ENCODE measurements at places on chromosomes 7 and 10. TPM values are rescaled to one million over a fixed set of nuclear protein-coding genes. Genes with fewer than 3 reads are reported as not detected.

GRCh38 chr7:29248713-29249382 lies 54.3 kb downstream of the CHN2 start:
- no peak for DNase-seq

DNA sequence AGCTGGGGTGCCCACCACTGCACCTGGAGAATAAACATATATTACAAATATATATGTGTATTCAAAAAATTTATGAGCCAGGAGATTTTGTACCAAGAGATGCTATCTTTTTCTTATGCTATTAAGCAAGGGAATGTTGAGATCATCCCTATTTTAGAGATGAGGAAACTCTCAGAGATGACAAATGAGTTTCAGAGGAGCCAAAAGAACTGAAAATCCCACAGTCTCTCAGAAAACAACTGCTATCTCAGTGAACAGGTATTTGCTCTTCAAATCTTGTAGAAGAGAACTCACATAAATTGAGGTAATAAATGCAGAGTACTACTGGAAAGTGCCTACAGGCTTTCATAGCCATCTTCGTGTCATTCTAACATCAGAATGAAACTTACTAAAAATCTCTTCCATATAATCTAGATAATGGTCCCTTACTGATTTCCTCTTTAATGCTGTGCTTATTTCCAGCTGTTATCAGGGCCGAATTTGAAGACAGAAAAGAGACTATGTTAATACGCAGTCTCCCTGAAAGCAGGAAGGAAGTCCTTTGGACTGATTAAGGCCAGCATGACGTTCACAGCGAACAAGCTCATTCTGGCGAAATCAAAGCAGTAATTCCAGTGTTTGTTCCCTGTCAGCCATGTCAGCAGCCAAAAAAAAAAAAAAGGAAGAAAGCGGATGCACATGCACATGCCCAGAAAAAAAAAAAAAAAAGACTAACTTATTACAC lies 29.4 kb upstream of the ANAPC16 start:
- DNase-seq = no peak

DNA sequence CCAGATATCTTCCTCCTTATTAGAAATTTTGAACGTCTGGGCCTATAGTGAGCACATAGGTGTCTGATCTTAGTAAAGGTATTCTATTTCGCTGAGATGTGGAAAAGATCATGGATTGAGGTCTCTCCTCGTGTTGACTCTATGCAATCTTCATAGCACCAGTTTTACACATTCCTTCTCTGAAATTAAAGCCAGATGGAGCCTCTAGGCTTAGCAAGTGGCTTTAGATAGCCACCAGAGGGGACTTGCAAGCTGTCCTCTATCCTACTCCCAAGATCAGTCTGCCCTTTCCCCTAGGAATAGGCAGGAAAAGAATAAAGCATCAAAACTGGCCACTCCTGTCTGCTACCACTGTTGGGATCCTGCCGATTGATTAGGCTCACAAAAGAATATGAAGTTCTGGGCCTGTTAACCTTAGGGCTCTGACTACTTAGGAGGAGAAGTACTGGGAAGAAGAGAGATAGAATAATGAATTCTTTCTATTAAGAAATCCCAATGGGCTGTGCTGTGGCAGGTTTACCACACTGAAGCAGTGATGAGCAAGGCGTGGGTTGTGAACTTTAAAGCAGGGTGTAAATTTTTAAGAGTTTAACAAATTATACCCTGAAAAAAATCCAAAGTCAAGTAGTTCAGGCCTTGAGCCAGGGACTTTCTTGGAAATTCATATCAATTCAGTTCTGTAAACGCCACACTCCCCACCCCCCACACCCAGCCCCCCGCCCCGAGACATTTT lies 2.2 kb upstream of the STRIP2 start:
- DNase-seq = no peak

GRCh38 chr10:102133373-102134195 lies 744 bp downstream of the PPRC1 start:
- peak; percentile 92 for DNase-seq

DNA sequence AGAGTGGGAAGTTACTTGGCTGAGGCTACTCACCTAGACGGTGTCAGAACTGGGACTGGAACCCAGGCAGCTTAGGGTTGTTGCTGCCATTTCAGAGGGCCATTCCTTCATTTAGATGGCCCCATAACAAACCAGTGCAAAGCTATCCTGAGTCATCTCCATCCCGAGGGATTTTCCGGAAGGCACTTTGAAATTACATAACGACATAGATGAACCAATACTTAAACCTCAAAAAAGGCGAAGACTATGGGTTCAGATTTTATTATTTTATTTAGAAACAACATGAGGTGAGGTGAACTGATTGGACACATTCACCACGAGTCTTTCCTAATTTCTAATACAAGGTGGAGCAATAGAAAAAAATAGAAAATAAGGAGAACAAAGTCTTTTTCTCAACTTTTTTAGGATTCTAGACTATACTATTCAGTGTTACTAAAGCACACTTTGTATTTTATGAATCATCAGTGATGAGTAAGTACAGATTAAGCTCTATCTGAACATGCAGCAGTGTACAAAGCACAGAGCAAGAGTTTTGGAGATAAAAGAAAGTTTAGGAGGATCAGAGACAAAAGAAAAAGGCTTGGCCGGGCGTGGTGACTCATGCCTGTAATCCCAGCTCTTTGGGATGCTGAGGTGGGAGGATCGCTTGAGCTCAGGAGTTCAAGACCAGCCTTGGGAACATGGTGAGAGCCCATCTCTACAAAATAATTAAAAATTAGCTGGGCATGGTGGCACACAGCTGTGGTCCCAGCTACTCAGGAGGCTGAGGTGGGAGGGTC lies 79.5 kb upstream of the SVIL start:
- DNase-seq = peak; percentile 85

DNA sequence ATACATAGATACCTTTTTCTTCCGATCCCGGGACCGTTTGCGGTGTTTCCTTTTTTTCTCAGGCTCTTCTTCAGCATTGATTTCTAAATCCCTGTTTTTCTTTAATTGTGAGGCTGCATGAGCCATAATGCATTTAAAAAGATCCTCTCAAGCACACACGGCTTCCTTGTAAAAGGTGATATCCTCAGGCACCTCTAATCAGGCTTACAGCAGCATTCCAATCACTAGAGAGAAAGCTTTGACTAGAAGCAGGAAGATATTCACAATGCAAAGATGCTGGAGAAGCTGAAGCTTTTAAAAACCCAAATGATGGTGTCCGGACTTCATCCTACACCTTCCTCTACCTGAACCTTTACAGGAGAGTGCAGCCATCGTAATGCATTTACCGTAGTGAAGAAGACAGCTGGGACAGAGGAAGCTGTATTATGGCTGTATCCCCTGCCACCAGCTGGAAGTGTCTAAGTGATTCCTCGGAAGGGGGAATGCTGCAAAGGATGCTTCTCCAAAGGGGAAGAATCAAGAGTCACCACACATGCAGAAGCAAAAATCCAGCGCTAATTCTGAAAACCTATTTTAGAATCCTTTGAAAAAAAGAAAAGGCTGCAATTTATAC lies at the start of gene ANK3:
Gene ANK3, minus strand, starts transcription at position 463 of the 613 bp plus-strand sequence. Its CDS starts 337 bp downstream, at position 126.
- DNase-seq = no peak

- DNase-seq = no peak
These were observed 75.5 kb downstream of the ARHGAP22 start for GRCh38 chr10:48529331-48529730.

DNA sequence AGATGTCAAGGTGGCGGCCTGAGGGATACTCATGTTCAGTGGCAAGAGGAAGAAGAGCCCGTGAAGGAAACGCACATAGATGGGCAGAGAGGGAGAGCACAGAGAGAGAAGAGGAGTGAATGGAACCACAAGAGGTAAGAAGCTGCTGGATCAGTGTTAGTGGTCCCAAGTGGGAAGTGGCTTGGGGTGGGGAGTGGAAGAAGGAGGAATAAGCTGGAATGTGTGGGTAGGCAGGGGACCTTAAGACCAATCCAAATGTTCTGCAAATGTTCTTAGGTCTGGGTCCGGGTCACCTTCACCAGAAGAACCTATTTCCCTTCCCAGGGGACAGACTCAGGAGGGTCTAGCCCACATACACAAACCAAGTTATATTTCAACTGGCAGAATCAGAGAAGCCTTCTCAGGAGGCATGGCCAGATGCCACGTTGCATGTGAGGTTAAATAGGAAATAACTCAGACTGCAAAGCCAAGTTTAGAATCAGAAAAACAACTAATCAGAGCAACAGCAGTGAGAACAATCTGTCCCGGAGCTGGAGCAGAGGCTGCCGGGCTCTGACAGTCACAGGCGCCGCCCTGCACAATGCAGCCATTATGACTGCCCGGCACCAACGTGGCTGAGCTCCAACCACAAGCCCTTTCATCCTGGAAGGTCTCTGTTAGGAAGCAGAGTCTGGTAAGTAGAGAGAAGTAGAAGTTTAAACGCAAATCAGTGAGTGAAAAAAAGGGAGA lies 78.6 kb upstream of the ARMC3 start:
- peak; percentile 44 for DNase-seq

DNA sequence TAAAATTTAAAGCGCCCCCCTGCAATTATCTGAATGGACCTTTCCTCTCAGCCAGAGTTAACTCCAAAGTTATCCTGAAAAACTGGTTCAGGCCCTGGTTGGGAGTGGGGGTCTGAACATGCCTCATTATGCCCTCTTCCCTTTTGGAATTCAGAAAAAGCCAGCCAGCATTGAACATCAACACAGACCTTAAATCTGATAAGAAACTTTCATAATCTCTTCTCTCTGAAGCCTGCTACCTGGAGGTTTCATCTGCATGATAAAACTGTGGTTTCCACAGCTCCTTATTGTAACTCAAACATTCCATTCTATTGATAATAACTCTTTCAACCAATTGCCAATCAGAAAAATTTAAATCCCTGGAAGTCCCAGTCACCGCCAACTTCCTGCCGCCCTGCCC lies 133.3 kb downstream of the ARL4A start:
- no peak for DNase-seq

DNA sequence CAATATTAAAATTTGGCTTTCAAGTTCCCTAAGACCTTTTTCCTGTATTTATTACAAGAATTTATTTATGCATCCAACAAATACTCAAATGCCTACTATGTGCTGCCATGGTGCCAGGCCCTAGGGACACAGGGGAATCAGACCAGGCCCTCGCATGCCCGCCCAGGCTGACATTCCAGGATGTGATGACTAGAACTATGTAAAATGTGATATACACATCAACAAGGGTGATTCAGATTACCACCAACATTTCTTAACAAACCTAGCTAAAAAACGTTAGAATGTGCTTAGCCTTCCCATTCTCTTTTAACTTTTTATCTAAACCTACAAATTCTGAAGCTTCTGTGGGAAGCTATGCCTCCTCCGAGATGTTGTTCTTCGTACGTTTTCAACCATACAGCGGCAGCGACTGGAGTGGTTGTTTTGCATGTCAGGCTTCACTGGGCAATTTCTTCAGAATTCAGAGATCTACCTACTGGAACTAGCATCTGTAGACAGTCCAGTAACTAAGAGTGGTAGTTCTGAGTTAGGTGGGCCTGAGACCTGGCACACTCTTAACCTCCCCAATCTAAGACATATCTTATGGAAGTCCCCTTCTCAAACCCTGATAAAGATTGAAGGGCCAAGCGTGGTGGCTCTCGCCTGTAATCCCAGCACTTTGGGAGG lies 22.1 kb downstream of the GNA12 start:
- DNase-seq = peak; percentile 93

The CPA4 gene
- 28.2 TPM for total RNA-seq

The OR2A1 gene
- 0.36 TPM for total RNA-seq

GRCh38 chr10:15469111-15469510 lies 98.0 kb upstream of the FAM171A1 start:
- no peak for DNase-seq

- no peak for DNase-seq
These were observed 707.8 kb downstream of the XPNPEP1 start for GRCh38 chr10:109215291-109216075.

DNA sequence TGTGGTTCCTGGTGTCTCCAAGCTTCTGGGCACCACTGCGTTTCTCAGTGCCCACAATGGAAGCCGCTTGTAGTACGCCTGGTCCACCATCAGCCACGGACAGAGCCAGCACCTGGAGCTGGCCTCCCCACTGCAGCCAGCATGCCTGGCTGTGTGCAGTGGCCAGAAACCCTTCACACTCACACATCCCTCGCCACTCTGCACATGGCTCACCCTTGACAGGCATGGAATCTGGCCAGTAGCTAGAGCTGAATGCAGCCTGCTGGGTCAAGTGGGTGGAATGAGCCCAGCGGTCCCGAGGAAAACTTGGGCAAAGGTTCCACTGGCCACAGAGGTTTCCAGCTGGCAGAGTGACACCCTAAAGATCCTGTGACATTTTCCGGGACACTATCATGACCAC lies 146.0 kb upstream of the ADO start:
- no peak for DNase-seq

DNA sequence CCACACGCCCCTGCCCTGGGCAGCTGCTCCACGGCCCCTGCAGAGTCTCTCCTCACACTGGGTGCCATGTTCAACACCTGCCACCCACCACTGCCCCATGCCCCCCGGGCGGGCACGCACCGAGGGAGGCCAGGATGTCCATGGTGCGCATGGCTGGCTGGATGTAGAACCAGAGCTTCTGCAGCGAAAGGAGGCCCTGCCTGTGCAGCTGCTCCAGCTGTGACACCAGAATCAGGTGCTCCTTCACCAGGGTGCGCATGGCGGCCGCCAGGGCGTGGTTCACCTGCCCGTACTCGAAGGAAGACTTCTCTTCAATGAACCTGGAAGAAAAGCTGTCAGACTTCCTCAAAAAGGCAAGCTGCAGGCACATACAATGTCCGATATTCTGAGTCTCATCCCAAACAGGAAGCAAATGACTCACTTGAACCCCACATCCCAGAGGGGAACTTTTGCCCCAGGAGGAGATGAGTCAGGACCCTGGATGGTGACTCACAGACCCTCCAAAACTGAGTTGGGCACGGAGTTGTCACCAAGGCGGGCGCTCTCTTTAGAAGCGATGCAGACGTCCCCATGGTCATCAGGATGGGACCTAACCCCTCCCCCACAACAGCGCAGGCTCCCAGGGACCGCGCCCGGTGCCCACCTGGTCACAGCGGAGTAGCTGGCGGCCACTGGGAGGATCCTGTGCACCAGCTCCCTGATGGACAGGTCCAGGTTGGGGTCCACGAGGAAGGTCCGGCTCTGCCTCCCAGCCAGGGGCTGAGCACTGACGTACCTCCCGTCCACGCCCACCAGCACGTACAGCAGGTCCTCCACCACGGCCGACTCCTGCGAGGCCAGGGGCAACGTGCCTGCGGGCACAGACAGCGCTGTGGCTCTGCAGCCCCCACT lies 15.5 kb downstream of the TUBGCP2 start:
- peak; percentile 99 for DNase-seq

DNA sequence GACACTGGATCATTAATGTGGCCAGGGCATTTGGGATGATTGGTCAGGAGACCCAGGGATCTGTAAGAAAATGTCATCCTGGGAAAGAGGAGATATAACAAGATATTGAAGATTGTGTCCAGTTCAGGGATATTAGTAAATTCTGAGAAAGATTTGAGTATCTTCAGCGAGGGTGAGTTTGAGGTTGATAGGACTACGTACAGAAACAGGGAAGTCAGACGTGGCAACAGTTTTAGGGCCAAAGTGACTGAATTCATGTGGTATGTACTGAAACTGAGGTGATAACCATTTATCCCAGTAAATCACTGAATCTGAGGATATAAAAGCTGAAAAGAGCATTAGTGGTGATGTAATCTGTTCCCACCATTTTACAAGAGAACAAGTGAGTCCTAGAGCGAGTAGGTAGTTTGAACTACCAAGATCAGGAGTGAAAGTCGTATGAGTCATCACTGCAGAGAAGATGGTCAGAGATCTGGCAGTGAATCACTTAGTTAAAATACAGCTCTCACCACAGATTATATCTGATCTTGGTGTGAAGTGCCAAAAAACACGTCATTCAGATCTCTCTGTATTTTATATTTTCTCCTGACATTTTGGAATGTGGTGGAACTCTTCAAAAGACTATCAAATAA lies 220.5 kb downstream of the CDK14 start:
- DNase-seq = peak; percentile 78

All from osteoblast (primary cell).